ENCODE measurements at places on chromosomes 7 and 10. TPM values are rescaled to one million over a fixed set of nuclear protein-coding genes. Genes with fewer than 3 reads are reported as not detected.

DNA sequence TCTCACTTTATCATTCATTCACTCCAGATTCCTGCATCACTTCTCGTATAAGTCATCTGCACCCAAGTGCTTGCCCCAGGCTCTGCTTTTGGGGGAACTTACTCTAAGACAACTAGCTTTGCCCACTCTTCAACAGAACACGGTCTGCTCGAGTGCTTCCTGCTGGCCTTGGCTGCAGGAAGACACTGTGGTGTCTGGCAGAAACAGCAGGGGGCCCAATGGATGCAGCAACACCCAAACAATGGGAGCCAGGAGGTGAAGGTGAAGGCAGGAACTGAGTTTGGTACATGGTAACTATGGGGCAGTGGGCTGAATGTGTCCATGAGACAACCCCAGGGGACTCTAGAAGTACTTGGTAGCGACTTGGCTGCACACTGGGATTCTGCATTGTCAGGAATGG is 344.0 kb downstream of the REEP3 start:
- H3K27ac ChIP-seq = no peak overlapping the region
- H3K27me3 ChIP-seq = peaks cover 19% of the 10 kb centered on the region
- H3K36me3 ChIP-seq = no peaks in the 10 kb centered on the region
- peaks cover 12% of the 10 kb centered on the region for H3K4me1 ChIP-seq

DNA sequence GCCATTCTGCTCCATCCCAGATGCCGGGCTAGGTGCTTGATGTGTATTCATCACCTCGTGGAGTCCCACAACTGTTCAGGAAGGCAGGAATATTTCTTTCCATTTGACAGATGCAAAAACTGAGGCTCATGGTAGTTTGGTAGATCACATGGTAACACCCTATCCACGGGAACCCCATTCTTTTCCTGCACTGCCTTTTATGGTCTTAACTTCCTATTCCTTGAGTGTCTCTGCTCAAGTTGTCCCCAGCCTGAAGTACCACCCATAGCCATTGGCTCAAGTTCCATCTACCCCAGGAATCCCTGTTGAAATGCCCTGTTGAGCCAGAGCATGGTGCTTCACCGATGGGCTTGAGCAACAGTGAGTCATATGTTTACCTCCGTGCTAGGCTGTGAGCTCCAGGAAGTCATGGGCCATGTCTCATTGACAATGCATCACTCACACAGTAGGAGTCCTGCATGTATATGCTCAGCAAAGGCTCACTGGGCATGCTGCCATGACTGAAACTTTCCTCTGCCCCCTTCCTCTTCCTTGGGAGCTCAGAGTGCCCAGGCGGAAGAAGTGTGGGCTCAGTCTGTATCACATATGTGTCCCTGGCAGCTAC is 71.7 kb upstream of the ADAM12 start:
- no peaks in the 10 kb centered on the region for H3K27me3 ChIP-seq
- no peak for DNase-seq
- H3K4me1 ChIP-seq = peaks cover 5% of the 10 kb centered on the region
- no peak overlapping the region for H3K4me3 ChIP-seq
- H3K36me3 ChIP-seq = no peaks in the 10 kb centered on the region
- no peak overlapping the region for H3K27ac ChIP-seq

ASB10 gene
- not detected for total RNA-seq

DNA sequence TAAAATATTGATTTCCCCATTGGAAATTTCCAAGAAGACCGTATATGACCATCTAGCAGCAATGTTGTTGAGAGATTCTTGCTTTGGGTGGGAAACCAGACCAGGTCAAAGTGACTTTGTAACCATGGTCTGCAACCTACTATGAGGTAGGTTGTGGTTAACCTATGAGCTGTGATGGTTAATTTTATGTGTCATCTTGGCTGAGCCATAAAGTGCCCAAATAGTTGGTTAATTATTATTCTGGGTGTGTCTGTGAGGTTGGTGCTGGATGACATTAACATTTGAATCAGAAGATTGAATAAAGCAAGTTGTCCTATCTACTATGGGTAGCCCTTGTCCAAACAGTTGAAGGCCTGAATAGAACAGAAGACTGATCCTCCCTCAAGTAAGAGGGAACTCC is 18.3 kb upstream of the RALA start:
- peaks cover 10% of the 10 kb centered on the region for H3K4me1 ChIP-seq
- no peak overlapping the region for H3K4me3 ChIP-seq
- peaks cover 3% of the 10 kb centered on the region for H3K36me3 ChIP-seq
- H3K27me3 ChIP-seq = peaks cover 15% of the 10 kb centered on the region
- no peak for DNase-seq

DNA sequence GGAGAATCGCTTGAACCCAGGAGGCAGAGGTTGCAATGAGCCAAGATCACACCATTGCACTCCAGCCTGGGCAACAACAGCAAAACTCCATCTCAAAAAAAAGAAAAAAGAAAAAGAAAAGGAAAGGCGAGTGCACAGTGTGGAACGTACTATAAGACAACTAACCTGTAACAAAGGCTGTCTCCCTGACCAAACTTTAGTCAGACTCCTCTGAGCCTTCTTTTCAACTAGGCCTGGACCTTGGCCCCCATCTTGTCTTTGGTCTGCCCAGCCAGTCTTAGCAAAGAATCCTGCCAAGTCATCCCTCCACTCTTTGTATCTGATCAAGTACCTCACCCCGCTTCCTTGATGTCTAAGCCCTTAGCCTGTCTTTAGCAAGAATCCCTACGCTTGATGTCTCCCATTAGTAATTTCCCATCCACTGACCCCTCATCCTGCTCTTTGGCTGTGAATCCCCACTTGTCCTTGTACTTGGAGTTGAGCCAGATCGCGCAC is 68.9 kb upstream of the KDM7A start:
- no peak for DNase-seq
- H3K4me3 ChIP-seq = no peak overlapping the region
- no peaks in the 10 kb centered on the region for H3K36me3 ChIP-seq
- H3K27ac ChIP-seq = no peak overlapping the region

- no peak overlapping the region for H3K27ac ChIP-seq
- H3K4me1 ChIP-seq = peaks cover 21% of the 10 kb centered on the region
- H3K36me3 ChIP-seq = no peaks in the 10 kb centered on the region
- H3K27me3 ChIP-seq = no peaks in the 10 kb centered on the region
- H3K4me3 ChIP-seq = no peak overlapping the region
Observed at GRCh38 chr10:114874827-114875411, 53.3 kb downstream of the FHIP2A start.

GRCh38 chr10:14491811-14492210 is 161.1 kb upstream of the FRMD4A start:
- H3K27me3 ChIP-seq = no peaks in the 10 kb centered on the region
- peaks cover 5% of the 10 kb centered on the region for H3K4me1 ChIP-seq
- DNase-seq = no peak
- H3K27ac ChIP-seq = no peak overlapping the region

LRRD1 gene
- 0.57 TPM for total RNA-seq

All from neural crest cell (in vitro differentiated cells).